ENCODE measurements at places on chromosomes 2 and 18. TPM values are rescaled to one million over a fixed set of nuclear protein-coding genes. Genes with fewer than 3 reads are reported as not detected.

SERPINB10 gene
- polyA plus RNA-seq = not detected

SLC14A1 gene
- 23.5 TPM for polyA plus RNA-seq

POTEJ gene
- not detected for polyA plus RNA-seq

IL37 gene
- polyA plus RNA-seq = not detected

DNA sequence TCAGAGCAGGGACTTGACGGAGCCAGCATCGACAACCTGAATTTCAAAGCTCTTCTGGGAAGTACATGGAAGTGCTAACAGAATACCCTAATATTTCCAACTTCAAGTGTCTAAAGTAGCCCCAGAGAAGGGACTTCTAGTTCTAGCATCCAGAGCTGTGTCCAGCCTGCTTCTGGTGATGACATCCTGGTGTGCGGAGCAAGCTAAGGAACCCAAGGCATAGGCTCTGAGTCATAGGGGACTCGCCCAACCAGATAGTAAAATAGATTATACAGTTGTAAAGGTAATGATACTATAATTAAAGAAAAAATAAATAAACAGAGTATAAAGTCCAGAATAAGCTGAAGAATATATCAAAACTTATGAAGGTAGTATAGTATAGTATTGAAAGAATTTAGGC is 108.1 kb upstream of the SERPINE2 start:
- no peak for DNase-seq

DNA sequence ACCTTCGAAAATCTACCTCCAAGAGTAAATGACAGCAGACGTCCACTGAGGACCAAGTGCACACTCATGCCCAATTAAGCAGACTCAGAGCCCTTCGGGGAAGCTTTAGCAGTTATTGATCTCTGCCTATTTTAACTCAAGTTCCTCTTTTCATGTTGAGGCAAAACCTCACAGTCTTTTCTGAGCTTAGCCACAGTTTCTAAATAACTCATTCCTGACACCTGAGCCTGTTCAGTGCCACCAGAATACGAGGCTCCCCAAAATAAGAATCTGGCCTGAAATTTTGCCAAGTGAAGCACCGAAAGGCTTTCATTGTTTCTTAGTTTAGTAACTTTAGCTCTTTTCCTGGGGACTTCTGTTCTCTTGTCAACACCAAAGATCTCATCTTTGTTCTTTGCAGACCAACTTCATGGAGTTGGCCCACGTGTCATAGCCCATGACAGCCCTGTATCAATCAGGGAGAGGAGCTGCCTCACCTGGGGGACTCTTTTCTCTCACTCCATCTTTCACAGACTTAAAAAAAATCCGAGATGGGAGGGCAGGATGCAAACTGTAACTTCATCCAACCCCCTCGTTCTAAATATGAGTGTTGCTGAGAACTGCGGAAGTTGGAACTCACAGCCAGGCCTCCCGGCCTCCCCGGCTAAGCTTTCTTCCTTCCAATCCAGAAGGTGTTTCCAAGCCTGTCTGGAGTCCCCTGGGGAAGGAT is 22.2 kb downstream of the INPP5D start:
- no peak for DNase-seq

GRCh38 chr18:46406539-46406932 is 250.5 kb downstream of the LOXHD1 start:
- no peak for DNase-seq

GRCh38 chr2:6186332-6187151 is 494.4 kb downstream of the SOX11 start:
- no peak for DNase-seq

DNA sequence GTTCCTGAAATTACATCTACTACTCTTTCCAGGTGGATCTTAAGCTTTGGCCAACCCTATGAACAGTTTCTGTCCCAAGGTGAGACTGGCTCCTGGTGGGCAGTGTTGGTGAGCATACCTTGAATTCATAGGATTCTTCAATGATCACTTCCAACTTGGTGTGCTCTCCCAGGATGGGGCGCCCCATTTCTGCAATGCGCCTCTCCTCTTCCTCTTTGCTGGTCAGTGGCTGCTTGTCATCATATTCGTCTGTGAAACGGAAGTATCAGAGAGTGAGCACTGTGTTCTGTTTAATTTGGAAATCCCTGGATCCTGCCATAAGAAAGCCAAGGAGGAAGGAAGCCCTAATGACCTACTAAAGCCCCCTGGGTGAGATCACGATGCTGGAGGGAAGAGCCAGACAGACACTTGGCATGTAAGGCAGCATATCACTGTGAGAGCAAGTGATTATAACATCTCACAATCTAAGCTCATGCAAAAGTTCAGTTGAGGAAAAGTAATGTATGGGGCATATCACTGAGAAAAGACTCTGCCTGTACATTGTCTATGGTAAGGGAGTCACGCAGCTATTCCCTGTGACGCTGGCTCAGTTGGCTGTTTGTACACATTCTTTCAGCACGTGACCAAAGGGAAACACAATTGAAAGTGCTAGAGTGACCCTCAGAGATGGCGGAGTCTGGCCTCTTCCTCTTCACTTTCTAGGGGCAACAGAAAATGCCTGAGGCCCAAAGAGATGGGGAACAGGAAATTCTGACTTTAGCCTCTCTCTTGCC is 287.0 kb downstream of the SLC8A1 start:
- no peak for DNase-seq

DNA sequence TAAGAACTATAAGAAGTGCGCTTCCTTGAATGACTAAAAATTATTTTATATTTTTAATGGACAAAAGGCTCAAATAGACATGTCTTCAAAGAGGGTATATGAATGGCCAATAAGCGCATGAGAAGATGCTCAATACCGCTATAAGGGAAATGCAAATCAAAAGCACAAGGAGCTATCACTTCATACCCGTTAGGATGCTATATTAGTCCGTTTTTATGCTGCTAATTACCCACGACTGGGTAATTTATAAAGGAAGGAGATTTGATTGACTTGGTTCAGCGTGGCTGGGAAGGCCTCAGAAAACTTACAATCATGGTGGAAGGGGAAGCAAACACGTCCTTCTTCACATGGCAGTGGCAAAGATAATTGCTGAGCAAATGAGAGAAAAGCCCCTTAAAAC is 20.5 kb upstream of the PPP4R1 start:
- no peak for DNase-seq

DNA sequence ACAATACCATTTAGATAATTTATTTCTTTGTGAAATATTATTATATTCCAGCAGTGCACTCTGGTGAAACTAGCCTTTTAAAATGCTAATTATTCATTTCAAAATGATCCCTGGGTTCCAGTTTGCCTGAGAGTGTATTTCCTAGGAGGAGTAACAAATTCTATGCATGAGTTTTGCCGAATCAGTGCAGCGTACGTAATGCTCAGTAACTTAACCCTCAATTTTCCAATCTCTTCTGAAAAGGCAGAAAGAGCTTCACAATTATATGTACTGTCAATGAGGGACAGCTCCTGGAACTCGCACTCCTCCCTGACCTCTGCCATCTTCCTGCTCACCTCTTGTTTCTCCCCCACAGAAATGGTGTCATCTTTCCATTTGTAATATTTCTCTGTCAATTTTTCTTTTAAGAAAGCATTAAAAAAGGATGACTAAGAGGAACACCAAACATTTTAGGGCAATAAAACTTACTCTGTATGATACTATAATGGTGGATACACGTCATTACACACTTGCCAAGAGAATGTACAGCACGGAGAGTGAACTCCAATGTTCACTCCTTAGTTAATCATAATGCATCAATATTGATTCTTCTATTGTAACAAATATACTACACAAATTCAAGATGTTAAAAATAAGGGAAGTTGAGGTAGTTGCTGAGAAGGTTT is 25.7 kb upstream of the XIRP2 start:
- DNase-seq = no peak

DNA sequence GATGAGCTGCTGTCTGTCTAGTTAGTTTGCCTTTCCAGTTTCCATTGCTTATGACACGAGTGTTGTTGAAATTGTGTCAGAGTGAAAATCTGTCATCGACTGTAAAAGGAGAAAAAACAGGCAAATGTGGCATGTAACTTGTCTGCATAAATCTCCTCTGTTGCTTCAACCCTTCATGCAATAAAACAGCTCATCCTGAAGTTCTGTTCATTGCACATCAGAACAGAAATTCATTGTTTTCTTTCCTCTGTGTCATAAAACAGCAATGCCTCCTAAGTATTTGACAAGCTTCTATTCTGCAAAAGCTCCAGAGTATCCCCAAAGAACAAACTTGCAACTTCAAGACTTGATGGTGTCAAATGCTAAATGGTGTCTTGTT is 432.1 kb downstream of the MEIS1 start:
- DNase-seq = no peak

DNA sequence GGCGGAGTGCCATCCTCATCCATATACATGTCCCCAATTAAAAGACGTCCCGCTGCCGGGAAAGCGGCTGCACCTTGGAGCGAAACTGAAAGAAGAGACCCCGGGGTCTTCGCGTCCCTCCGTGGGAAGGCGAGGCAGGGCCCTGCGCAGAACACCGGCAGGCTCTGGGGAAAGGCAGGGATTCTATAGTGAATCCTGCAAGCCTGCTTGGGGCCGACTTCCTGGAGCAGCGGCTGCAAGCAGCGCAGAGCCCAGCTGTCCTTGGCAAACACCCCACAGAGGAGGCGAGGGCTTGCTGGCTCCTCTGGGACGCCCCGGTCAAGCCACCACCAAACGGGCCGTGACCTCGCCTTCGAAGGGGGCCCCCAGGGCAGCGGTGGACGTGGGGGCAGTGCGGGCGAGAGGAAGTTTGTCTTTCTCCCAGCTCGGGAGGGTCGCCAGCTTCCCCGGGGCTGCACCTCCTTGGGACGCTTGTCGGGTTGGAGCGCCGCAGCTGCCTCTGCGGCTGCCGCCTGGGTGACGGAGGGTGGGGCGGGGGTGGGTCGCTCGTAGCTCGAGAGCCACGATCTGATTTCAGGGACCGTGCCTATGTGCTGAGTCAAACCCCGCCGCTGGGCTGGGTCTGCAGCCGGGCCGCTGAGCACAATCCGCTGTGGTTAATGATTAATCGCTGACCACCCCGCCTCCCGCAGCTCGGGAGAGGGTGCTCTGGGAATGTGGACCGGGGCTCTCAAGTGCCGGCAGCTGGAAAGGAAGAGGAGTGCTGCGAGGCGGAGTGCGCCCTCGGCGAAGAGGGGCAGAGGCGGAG is 486 bp upstream of the GPR39 start:
- peak; percentile 69 for DNase-seq

DNA sequence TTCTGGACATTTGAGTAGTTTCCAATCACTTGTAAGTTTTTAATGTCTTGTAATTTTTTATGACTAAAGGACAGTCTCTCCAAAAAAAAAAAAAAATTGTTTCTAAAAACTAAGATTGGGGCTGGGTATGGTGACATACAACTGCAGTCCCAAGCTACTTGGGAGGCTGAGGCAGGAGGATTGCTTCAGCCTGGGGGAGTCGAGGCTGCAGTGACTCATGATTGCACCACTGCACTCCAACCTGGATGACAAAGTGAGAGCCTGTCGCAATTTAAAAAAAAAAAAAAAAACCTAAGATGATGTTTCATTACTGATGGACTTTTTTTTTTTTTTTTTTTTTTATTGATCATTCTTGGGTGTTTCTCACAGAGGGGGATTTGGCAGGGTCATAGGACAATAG is 34.4 kb upstream of the PKDCC start:
- DNase-seq = no peak

- no peak for DNase-seq
Measured at GRCh38 chr2:123051136-123051535, 974.0 kb upstream of the CNTNAP5 start.

- no peak for DNase-seq
Measured at GRCh38 chr2:203741566-203741965, 35.1 kb downstream of the CD28 start.

GRCh38 chr2:187654535-187654934 is 100.3 kb upstream of the TFPI start:
- no peak for DNase-seq

All from urinary bladder (tissue), 4 donors.